Stimulated activated effector memory CD8-positive, alpha-beta T cell treated with anti-CD3 and anti-CD28 coated beads, Interleukin-12 subunit alpha, Interleukin-12 subunit beta, amount 100 ng/mL, for 72 hours (primary cell): ENCODE measurements at places on chromosomes 6 and 20.

- DNase-seq: no peak
Measured at GRCh38 chr20:47711046-47711752, 74.1 kb downstream of the SULF2 start.

DNA sequence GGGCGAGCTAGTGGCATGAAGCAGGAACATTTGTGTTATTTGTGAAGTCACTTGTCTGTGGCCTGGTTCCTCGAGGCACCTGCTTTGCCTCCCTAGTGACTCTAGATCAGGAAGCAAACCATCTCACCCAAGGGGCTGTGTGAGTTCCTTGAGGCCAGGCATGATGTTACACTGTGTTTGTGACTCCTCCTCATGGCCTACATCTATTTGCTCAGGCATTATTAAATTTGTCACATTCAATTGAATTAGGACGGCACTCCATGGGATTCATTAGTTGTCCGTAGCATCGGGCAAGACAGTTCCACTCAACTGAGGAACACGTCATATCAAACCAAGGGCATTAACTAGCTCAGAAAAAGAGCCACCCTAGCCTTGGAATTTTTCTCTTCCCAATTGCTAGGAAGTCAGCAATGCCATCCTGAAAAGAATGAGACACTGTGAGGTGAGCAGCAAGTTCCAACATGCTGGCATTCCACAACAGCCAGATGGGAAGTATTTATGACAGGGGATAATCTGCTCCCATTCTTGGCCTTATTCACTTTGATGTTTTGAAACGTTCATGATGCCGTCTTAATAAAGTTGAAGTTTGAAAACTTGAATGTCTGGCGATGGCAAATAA is 17.2 kb downstream of the TMEM200A start:
- no peak for DNase-seq

- no peak for DNase-seq
Measured at GRCh38 chr6:132537145-132537544, 932 bp upstream of the TAAR9 start.

DNA sequence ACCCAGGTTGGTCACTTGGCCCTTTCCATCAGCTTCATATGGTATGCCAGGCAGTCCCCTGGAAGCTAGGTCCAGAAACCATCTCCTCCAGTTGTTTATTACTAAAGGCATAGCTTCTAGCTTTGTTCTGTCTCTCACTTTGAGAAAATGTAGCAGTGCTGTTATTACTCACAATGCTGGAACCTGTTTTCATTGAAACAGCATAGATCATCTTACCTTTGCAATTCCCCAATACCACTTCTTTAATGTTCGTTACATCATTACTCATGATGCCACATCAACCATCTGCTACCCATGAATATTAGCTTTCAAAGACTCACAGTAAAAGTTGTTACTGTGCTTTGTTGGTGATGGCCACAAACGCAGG is 88.3 kb downstream of the ADAT2 start:
- no peak for DNase-seq

DNA sequence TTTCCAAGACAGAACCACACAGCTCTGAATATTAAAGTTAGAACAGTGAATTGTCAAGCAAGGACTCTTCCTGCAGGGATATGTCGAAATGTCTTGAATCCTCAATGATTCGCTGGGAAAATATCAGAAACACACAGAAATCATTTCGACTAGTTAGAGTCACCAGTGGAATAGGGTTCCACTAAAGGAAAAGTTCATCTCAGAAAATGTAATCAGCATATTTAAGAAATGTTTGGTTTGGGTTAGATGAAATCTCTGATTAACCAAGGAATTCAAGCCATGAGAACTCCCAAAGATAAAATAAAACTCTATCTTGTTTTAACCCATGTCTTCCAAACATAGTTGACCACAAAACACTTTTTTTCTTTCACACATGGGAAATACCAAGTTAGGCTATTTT is 621.0 kb upstream of the NRSN1 start:
- DNase-seq: no peak

GRCh38 chr6:113662093-113662665 is 195.0 kb upstream of the MARCKS start:
- no peak for DNase-seq

DNA sequence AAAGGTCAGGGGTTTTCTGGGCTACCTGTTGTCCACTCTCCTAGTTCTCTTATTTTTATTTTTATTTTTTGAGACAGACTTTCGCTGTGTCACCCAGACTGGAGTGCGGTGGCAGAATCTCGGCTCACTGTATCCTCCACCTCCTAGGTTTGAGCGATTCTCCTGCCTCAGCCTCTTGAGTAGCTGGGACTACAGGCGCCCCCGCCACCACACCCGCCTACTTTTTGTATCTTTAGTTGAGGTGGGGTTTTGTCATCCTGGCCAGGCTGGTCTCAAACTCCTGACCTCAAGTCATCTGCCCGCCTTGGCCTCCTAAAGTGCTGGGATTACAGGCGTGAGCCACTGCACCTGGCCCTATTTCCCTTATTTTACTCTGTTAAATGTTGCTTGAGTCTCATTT is 149.0 kb downstream of the EYA4 start:
- no peak for DNase-seq

DNA sequence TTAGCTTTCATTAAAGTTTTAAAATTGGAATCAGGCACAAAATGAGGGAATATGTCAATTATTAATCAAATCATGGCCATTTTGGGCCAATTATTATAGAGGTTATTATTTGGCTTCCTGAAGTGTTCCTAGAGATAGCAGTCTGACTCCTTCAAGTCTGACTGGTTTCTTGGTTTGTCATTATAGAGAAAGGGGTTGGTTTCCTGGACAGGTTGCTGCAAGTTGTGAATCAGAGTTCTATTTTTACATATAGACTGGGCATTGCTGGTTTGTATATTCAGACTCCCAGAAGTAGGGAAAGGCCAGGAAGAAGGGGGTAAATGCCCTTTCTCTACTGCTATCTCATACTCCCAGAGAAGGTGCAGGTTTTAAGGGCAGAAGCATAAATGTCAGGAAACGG is 121.4 kb upstream of the CEP162 start:
- DNase-seq: no peak

- no peak for DNase-seq
Measured at GRCh38 chr6:142318714-142319113, 16.9 kb downstream of the ADGRG6 start.

DNA sequence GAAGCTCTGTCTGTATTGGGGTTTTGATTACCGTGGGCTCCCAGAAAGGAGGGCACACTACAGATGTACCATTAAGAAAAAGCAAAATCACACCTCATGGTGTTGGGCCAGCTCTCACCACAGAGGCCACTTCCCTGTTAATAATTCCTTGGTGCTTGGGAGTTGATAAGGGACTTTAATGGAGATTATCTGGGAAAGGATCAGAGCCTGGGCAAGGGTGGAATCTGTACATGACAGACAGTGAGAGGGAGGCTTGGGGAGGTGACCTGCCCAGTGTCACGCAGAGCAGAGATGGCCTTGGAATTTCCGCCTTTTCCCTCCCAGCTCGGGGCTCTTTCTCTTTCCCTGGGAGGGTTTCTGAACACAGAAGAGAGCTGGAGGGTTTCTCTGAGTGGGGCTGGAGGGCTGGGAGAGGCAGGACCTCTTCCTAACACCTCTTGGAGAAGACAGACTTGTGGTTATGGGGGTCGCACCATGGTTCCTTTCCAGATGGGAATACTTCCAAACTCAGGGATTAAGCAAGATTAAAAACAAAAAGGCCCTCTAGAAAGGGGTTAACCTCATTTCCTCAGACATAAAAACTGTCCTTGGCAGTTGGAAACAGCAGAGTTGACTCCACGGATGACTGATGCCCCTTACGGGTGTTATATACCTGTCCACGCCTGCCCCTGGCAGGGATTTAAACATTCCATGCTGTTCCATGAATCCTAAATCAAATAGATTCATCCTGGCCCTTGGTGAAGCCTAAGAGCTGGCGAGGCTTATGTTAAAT is 16.8 kb upstream of the KCNK16 start:
- no peak for DNase-seq

- no peak for DNase-seq
Measured at GRCh38 chr6:120675886-120676285, 658.4 kb downstream of the TBC1D32 start.

- DNase-seq: no peak
Measured at GRCh38 chr6:79307321-79308036, 73.0 kb upstream of the HMGN3 start.

DNA sequence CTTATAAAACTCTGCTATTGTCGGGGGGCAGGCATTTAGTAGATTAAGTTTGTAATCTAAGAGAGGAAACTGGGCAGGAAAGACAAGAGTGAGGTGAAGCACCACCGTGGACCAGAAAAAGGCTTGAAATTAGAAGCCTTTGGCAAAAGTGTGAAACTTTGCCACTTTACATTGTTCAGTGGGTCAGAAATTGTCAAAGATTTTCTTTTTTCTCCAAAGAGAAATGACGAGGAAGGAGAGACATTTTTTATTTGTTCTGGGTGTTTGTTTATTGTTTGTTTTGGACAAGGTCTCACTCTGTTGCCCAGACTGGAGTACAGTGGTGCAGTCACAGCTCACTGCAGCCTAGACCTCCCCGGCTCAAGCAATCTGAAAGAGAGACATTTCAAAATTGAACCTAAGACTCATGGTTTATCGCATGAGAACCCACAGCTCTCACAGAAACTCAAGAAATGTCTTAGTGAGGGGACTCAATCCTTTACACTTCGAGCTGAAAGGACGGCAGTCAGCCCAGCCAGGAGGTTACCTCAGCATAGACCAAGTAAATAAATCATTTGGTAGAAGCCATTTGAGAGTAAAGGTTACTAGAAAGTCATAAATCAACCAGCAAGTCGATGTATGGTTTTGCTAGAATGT is 262.8 kb upstream of the TAB2 start:
- DNase-seq: no peak

- DNase-seq: no peak
Measured at GRCh38 chr20:51206032-51206662, 183.2 kb upstream of the KCNG1 start.

DNA sequence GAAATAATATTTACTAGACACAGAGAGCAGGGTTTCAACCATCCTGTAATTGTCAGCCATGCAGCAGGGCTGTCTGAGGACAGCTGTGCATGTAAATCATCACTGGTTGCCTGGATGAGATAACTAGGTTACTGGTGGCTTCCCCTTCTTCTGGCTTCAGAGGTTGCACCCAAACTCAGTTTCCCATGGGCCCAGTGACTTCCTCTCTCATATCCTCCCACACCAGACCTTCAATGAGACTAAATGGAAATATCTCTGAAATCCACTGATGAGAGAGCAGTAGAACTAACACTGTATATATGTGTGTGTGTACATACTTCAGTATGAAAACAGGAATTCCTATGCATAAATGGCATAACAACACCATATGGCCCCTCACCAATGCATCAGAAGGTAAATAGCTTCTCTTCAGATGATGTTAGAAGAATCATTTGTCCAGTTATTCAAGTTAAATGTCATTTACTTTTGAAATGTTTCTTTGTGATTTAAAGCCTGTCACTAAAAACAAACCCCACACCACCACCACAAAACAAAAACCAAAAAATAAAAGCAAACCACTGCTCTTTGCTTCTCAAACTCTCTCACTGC is 51.0 kb upstream of the IL20RA start:
- DNase-seq: no peak

- no peak for DNase-seq
Measured at GRCh38 chr6:71082033-71082650, 125.3 kb upstream of the B3GAT2 start.

GRCh38 chr20:50099113-50099512 is 13.8 kb downstream of the UBE2V1 start:
- DNase-seq: no peak

GRCh38 chr20:56954797-56955196 is 311.6 kb downstream of the BMP7 start:
- DNase-seq: no peak

DNA sequence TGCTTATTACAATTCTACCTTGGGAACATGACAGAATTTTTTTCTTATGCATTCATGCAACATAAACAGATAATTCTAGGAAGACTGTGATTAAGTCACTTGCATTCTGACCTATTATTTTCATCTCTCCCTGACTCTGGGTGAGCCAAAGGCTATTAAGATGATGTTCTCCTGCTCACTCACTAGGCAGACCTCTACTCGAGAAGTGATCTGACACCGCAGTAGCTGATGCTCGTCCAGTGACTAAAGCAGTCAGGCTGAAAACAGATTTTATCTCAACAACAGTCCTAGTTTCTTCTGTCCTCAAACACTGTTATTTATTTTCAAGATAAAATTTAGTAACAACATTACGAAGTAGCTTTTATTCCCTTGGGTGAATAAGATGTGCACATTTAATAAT is 17.3 kb downstream of the NAA20 start:
- no peak for DNase-seq

GRCh38 chr20:878511-879307 is 37.4 kb downstream of the ANGPT4 start:
- no peak for DNase-seq

GRCh38 chr6:167836721-167837120 is 10.0 kb downstream of the AFDN start:
- DNase-seq: no peak

GRCh38 chr20:19937218-19937617 is 79.9 kb upstream of the NAA20 start:
- no peak for DNase-seq

DNA sequence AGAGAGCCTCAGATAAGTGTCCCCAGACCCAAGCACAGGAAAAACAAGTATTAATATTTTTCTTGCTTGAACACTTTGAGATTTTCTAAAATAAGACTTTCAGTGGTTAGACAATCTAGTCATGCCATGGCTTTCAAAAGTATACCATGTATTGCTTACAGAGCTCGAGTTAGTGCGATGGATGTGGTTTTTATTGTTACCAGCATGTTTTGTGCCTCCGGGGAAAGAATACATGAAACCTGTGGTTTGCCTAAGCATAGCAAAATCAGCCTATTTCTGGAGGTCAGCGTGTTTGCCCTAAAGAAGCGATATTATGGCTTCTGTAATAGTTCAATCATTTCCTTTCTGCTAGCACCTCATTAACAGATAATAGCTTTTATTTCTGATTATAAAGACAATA is 21.6 kb downstream of the RIN2 start:
- DNase-seq: no peak
